NCI-H2081 treated with DMSO at 0.1 percent for 48 hours (cell line): ENCODE measurements at places on chromosomes 2 and 18.

GRCh38 chr2:120596990-120597594 lies 138.6 kb upstream of the GLI2 start:
- DNase-seq, result no peak

DNA sequence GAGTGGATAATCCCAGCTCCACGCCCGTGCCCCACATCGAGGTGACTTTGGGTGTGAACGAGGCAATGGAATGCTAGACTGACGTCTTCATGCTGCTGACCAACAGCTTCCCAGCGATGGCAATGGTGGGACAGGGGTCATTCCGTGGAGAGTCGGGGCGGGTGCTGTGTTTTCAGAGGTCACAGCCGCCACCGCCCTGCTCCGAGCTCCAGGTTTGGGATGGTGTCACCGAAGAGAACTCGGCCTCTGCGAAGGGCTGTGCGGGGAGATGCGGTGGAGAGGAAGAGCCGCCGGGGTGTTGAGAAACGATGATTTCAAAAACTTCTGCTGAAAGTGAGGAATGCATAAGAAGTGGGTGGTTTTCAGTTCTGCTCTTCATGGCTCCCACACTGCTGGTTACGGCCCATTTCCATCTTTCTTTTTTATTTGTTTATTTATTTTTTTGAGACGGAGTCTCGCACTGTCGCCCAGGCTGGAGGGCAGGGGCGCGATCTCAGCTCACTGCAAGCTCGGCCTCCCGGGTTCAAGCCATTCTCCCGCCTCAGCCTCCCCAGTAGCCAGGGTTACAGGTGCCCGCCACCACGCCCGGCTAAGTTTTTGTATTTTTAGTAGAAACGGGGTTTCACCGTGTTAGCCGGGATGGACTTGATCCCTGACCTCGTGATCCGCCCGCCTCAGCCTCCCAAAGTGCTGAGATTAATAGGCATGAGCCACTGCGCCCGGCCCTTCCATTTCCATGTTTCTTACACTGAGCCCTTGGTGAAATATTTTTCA lies 142.6 kb downstream of the RTP5 start:
- no peak for DNase-seq

GRCh38 chr2:97834610-97835009 lies 121.2 kb downstream of the ZAP70 start:
- DNase-seq, result no peak

DNA sequence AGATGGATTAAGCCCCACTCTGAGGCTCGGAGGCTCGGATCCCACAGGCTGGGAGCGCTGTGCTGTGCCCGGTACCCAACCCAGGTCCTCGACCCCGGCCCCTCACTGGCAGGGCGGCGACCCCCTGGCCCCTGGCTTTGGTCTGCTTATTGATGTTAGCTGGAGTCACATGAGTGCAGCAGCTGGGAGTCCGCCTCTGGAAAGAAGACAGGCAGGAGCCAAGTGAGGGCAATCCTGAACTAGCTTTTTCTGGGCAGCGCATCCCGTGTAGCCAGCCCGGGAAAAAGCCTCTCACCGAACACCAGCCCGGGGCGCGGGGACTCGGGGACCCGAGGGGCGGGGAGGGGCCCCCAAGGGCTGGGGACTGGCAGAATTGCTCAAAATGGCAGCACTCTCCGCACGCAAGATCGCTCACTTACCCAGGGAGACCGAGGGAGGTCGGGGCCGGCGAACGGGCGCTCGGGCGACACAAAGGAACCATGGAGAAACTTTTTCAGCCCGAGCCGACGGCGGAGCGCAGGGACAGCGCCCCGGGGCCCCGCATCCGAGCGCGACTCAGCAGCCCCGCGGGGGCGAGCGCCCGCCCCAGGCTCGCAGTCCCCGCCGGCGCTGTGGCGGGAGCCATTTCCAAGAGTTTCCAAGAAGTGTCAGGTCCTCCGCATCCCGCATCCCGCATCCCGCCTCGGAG lies 567 bp downstream of the TMEM200C start:
- no peak for DNase-seq

GRCh38 chr18:52152036-52152435 lies 188.0 kb upstream of the DCC start:
- no peak for DNase-seq

- no peak for DNase-seq
Measured at GRCh38 chr18:68738564-68738963, 23.7 kb upstream of the TMX3 start.

GRCh38 chr2:15427987-15428386 lies 133.1 kb downstream of the NBAS start:
- DNase-seq, result no peak
